ENCODE measurements at places on chromosomes 3 and 15.

GRCh38 chr3:108822123-108822897 lies at the start of gene TRAT1:
Gene TRAT1, plus strand, starts transcription at chr3:108822786. Its CDS starts 142 bp downstream, at chr3:108822928.
- DNase-seq: no peak

- no peak for DNase-seq
These were observed 174.5 kb downstream of the CACNA1D start for GRCh38 chr3:53668872-53669271.

DNA sequence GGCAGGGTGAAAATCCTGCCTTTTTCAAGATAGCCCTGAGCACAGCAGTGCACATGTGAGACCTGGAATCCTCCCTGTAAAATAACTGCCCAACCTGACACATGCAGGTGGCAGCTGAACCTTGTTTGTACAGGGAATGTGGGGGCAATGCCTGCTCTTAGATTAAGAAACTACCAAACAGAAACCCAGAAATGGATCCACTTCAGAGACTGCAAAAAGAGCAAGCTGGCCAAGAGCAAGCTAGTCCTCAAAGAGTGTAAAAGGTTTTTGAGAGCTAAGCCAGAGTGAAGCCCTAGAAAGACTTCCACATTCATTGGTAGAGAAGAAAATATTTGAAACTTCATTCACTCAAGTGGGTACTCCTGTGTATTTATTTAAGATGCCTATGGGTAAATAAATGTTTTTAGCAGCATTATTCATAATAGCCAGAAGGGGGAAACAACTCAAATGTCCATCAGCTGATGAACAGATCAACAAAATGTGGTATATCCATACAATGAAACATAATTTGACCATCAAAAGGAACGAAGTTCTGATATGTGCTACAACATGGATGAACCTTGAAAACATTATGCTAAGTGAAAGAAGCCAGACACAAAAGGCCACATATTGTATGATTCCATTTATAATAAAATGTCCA lies 96.0 kb upstream of the TSC22D2 start:
- DNase-seq: no peak

DNA sequence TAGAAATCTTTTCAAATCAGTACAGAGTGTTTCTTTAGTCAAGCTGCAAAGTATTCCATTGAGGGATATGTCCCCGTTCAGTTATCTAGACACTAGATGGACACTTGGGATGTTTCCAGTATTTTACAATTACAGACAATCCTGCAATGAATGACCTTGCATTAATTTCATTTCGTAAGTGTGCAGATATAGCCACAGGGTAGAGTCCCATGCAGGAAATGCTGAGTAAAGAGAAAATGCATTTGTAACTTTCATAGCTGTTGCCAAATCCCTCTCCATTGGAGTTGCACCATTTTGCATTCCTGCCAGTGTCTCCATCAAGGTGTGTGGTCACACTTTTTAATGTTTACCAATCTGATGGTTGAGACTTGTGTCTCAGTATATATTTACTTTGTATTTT lies 92.5 kb downstream of the LIPC start:
- no peak for DNase-seq

All from HT-29 (cell line).